NCI-H2081 treated with DMSO at 0.1 percent for 48 hours (cell line): ENCODE measurements at places on chromosomes 5 and 9.

- no peak for DNase-seq
Measured at GRCh38 chr9:6134661-6135180, 80.9 kb upstream of the IL33 start.

DNA sequence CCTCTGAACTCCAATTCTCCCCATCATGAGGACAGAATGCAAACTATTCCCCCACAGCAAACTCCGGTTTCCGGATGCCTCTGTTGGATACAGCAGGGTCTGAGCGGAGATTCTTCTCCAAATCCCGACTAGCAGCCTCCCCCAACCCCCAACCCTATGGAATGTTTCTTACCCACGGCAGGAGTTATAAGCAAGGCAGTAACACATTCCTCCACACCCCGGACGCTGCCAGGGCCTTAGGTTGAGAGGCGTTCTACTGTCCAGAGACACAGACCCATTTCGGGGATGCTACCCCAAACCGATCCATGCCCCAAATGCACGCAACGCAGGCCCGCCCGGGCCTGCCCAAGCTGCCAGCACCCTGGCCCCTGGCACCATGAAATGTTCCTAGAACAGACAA lies 85.6 kb upstream of the LMX1B start:
- DNase-seq = no peak

DNA sequence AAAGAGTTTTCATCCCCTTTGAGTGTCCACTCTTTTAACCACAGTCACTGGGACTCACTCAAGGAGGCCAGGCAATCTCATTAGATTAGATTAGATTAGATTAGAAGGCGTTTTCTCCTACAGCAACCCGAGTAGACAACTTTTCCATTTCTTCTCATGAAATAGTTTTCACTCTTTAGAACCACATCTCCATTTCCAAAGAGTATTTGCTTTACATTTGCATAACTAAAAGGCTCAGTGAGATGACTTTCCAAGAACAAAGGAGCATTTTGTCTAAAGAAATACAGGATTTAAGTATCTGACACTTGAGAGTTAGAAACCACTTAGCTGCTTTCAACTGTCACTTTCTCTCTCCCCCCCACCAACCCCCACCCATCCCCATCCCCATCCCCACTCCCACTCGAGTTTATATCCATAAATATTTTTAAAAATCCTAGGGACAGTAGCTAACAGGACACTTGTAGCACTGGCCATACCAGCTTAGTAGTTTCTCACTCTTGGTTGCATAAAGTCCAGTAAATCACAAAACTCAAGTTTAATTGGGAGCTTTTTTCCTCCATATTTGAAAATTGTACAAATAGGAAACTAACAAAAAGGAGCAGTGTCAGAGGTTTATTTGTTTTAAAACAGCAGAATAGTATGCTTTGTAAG lies 2202.9 kb upstream of the WWC1 start:
- DNase-seq = no peak

- no peak for DNase-seq
Measured at GRCh38 chr5:165460911-165461310, 1955.5 kb downstream of the MAT2B start.

GRCh38 chr9:94941211-94941875 lies 214.8 kb downstream of the AOPEP start:
- DNase-seq = no peak

DNA sequence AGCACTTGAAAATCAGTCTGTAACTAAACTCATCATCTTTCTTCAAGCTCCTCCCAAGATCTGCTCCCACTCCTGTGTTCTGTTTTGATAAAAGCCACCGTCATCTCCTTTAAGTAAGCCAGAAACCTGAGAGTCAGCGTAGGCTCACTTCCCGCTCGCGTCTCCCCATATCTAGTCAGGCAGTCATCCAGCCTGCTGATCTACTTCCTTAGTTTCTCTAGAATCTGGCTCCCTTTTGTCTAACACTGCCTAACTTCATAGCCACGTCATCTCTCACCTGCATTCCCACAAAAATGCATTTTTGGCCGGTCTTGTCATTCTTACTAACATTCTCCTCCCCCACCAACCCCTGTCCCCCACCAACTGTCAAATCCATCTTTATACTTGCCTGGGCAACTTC lies 3.0 kb upstream of the TJP2 start:
- DNase-seq = no peak

DNA sequence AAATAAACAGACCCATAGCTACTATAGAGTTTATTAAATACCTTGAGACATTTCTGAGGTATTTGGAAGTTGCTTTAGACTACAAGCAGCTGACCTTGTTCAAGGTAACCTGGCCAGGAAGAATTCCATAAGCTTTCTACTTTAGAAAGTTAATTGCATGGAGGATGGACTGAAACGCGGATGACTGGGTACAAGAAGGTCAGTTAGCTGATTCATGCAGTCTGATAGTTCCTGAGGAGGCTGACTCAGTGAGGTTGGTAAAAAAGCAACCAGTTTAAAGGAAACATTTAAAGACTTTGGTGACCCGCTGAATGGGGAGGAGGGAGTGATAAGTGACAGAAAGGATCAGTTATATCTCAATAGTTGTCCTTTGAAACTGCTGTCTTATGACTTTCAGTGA lies 670.1 kb upstream of the CDH9 start:
- no peak for DNase-seq

GRCh38 chr9:12748016-12748415 lies 26.8 kb upstream of the LURAP1L start:
- DNase-seq = no peak

GRCh38 chr5:38163636-38164237 lies 94.6 kb upstream of the EGFLAM start:
- no peak for DNase-seq

DNA sequence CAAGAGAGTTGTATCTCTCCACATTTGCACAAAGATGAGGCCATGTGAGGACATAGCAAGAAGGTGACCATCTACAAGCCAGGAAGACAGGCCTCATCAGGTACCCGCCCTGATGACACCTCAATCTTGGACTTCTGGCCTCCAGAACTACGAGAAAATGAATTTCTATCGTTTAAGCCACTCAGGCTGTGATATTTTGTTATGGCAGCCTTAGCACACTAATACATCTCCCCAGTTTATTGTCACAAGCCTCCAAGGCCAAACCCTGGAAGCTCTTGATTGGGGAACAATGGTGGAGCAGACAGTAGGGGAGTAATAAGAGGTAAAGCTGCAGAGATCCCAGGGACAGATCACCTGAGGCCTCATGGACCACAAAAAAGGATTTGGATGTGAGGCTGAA lies 7.7 kb upstream of the P4HA2 start:
- DNase-seq = no peak

DNA sequence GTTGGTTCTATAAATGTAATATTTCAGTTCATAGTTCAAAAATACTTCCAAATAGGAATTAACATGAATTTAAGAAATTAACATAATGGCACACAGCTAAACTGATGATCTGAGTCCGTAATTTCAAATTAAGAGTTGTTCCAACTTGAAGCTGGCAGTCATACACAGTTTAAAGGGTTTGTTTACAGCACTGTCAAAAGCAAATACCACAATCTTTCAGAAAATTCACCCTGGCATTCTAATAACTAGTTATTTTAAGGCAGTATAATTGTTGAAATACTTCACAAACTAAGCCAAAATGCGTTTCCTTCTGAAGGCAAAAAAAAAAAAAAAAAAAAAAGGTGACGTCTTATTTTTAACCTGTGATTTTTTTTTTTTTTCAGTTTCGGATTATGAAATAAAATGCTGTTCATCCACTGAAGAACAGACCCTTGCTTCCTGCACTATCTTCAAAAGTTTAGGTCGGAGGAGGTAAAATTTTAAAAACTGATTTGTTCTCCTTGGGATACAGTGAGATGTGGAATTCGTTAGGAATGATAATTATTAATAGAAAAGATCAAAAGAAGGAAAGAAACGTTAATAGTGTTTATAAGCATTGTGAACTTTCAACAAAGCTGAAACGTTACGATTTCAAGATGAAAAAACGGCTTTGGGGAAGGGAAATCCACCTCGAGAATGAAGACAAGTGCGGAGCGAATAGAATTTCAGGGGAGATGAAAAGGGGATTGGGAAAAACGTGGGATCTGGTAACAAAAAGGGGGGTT lies 850 bp downstream of the IL6ST start:
- DNase-seq = no peak

GRCh38 chr5:180486636-180487149 lies 7.5 kb upstream of the CNOT6 start:
- no peak for DNase-seq

DNA sequence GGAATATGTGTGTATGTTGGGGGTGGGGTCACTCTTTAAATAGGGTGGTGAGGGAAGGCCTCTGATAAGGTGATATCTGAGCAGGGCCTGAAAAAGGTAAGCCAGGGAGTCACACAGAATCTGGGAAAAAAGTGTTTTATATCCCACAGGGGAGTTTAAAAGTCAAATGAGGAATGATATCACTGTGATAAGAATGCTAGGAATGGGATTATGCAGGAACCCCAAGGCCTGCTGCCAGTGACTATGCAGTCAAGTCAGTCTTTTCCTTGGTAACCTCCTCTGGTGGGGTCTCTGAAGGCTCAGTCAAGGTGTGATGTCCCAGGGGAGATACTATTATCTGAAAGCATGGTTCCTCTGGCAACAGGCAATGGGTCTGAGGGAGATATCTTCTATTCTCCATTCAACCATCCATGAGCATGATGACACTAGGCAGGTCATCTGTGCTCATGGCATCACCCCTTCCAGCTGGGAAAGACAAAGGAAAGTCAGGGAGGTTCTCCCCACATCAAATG lies 53.5 kb downstream of the GRIA1 start:
- no peak for DNase-seq

GRCh38 chr5:63931836-63932235 lies 30.4 kb downstream of the HTR1A start:
- DNase-seq = no peak

DNA sequence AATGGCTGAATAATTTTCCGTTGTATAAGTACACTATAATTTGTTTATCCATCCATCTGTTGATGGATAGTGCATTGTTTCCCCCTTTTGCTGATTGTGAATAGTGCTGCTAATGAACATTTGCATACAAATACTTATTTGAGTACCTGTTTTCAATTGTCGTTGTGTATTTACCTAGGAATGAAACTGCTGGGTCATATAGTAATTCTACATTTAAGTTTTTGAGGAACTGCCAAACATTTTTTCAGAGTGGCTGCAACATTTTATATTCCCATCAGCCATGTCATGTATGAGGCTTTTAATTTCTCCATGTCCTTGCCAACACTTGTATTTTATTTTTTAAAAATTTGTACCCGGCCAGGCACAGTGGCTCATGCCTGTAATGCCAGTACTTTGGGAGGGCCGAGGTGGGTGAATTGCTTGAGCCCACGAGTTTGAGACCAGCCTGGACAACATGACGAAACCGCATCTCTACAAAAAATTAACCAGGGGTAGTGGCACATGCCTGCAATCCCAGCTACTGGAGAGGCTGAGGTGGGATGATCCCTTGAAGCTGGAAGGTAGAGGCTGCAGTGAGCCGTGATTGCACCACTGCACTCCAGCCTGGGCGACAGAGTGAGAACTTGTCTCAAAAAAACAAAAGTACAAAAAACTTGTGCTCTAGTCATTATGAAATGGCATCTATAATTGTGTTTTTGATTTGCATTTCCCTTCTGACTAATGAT lies 2.2 kb upstream of the ANXA6 start:
- no peak for DNase-seq

DNA sequence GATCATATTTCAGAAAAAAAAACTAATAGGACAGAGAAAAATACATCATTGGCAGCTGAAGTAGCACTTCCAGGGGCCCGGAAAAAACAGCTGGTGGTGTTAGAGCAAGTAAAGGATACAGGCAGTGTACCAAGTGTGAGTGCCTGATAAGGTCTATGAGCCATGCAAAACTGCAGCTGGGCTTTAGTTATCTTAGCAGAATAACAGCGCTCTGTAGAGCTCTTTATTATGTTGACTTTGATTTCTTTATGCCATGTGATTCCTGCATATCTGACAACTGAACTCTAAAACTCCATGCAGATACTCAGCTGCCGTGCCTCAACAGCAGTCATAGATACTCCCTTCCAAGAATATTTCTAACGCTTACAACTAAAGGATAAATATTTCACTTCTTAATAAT lies 119.5 kb downstream of the CAAP1 start:
- no peak for DNase-seq

DNA sequence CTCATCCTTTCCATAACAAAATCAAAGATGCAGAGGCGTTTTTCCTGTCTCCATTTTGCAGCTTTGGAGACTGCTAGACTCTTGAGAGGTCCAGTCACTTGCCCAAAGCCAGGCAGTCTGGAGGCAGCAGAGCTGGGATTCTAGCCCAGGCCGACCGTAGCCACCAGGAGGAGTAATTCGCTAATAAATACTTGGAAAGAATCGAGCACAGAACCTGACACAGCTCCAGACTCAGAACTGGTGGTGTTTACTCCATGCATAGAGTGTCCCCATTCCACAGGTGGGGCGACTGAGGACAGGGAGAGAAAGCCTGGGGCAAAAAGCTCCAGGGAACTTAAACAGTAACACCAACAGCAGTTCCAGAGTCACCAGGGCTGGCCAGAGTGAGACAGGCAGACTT lies 10.7 kb upstream of the CERCAM start:
- no peak for DNase-seq

DNA sequence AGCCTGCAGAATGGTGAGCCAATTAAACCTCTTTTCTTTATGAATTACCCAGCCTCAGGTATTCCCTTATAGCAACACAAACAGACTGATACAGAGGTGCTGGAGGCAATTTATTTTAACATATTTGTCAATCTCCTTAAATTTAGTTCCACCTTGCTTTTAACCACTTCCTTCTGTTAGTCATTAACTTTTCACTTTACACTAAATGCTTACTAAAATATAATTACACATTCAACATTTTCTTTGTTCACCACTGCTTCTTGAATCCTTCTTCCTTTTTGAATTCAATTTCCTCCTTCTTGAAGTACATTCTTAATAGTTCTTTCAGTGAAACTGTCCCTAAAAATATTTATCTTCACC lies 39.4 kb downstream of the LYRM7 start:
- DNase-seq = no peak

- DNase-seq = no peak
Measured at GRCh38 chr5:994272-994607, 14.4 kb upstream of the NKD2 start.

GRCh38 chr9:13088720-13089427 lies 190.6 kb downstream of the MPDZ start:
- DNase-seq = peak; percentile 57

GRCh38 chr9:96048104-96048955 lies 172.8 kb downstream of the ERCC6L2 start:
- no peak for DNase-seq

- DNase-seq = no peak
Measured at GRCh38 chr9:87547671-87548081, 50.0 kb downstream of the DAPK1 start.

DNA sequence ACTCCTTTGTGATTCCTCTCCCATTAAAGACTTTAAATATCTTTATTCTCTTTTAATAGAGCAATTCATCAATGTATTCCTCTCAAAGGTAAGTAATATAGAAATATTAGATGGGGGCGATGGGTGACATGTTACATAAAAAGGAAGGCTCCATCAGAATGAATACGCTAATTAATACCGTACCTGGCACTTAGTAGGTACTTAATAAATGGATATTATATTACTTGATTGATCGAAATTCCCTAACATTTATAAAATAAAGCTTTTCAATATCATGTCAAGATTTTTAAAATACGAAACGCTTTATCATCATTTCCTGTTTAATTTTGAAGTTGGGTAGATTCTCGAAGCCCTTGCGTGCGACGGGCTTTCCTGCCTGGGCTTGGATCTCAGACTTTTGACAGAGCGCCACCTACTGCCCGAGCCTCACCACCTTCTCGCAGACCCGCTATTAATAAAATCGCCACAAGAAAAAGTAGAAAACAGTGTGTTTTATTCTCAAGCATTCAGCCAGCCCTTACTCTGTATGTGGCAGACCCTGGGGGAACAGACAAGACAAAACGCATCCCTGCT lies 99.4 kb downstream of the C5orf15 start:
- no peak for DNase-seq
